ENCODE measurements at places on chromosomes 13 and 19.

DNA sequence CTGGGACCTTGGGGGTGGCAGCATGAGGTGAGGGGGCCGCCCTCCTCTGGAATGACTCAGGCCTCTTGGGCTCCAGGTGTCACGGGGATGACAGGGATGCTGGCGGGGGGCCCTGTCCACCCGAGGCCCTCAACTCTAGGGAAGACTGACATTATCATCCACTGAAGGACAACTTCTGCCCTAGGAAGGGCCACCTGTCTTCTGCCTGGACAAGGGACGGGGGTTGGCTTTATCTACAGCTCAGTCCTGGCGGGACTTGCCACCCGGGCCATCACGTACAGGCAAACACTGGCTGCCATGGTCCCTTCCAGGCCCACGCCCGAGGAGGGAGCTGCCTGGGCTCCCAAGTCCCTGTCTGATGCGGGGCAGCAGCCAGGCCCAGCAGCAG is 130.7 kb downstream of the STK24 start:
- DNase-seq, result no peak

DNA sequence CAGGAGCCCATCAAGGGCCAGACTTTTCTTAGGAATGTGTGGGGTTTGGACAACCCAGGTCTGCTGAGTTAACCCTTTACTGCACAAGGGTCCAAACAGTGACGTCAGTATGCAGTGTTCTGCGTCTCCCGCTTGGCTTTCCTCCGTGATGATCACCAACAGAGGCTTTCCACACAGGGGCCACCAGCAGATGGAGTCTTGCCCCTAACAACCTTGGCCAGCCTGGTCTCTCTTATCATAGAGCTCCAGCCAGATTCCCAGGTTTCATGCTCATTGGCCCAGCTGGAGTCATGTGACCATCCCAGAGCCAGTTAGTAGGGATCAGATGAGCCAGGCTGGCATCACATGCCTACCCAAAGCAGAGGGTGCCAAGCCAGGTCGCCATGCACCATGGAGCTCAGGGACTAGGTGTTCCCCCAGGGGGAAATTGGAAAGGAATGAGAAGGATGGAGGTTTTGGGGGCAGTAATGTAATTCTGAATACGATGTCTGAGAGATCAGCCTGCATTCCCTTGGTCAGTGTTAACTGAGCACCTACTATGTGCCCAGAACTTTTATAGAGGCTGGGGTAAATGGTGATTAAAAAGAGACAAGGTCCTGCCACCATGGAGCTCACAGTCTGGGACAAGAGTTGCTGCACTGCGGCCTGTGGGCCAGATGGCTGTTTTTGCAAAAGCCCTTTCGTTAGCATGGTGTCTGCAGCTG is 61.2 kb downstream of the MYH14 start:
- no peak for DNase-seq

DNA sequence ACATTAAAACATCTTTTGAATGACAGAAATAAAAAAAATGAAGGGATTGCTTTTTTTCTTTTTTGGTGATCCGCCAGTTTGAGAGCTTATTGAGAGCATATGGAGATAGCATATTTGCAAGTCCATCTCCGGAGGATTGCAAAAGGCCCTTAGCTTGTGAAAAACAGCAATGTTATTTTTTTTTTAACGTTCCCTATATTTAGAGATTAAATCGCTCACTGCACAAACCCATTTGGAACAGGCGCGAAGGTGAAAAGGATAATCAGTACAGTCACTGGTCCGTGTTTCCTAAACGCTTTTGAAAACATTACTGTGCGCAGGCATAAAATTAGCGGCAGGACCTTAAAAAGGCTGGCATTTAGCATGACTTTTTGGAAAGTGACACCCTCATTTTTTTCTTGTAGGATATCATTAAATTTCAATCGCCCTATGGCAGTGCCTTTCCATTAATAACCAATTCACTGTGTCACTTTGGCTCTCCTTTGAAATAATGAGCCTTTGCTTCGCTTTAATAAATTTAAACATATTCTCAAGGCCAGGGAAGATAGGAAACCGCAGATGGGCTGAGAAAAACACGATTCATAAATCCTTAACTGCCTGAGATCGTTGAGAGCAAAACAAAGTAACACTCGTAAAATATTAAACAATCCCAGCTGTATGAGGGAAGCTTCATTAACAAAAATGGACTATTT is 342.2 kb downstream of the DACH1 start:
- DNase-seq, result no peak

DNA sequence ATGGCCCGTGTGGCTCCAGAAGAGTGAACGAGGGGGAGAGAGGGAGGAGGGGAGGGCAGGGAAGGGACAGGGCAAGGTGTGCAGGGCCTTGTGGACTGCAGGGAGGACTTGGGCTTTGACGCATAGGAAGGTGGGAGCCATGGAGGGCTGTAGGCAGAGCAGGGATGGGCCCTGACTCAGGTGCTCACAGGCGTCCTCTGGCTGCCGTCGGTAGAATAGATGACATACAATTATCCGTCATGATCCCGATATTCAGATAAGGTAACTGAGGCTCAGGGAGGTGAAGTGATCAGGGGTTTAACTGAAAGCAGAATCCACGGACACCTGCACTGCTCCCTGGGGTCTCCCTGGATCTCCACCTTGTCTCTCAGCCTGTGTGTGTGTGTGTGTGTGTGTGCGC is 3.4 kb downstream of the C3 start:
- no peak for DNase-seq

DNA sequence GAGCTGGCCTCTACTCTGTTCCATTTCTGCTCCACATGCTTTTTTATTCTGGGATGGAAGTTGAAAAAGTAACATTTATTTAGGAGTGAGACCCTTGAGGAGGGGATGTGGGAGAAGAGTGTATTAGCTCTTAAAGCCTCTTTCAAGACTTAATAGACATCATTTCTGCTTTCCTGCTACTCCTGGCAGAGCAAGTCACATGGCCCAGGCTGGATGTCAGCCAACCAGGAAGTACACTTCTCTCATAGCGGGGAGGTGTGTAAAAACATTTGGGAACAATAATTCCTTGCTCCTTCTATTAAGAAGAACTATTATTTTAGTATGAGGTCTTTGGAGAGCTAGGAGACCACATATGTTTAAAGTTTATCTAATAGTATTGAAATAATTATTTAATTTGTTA is 40.6 kb upstream of the FAM216B start:
- DNase-seq, result peak; percentile 24
